Stimulated activated CD8-positive, alpha-beta memory T cell treated with anti-CD3 and anti-CD28 coated beads, Interleukin-7, amount 100 ng/mL, for 24 hours (primary cell): ENCODE measurements at places on chromosomes 11 and 22.

- no peak for DNase-seq
Measured at GRCh38 chr22:19836512-19836911, 18.2 kb downstream of the GNB1L start.

- DNase-seq: no peak
Measured at GRCh38 chr11:33731723-33732531, 4.3 kb downstream of the CD59 start.

DNA sequence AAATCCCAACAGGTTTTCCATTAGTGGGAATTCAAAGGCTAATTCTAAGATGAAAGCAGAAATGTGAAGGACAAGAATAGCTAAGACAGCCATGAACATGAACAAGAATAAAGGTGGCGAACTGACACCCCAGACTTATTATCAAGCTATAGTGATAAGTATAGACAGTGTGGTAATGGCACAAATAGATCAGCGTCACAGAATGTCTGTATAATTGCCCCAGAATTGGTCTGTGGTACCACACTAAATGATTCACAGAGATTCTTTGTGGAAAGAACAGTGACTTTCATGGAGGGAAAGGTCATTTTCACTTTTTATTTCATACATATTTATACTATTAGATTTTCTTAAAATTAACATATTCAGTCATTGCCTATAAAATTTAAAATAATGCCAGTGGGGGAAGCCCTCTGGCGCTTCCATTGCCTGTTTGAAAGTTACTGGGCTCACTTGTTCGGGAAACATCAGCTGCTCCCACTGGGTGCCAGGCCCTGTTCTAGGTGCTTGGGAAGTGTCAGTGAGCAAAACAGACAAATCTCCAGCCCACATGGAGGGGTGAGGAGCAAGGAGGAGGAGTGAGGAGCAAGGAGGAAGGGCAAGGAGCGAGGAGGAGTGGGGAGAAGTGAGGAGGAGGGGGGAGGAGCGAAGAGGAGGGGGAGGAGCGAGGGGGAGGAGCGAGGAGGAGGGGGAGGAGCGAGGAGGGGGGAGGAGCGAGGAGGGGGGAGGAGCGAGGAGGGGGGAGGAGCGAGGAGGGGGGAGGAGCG is 11.3 kb upstream of the NLRP6 start:
- DNase-seq: no peak

DNA sequence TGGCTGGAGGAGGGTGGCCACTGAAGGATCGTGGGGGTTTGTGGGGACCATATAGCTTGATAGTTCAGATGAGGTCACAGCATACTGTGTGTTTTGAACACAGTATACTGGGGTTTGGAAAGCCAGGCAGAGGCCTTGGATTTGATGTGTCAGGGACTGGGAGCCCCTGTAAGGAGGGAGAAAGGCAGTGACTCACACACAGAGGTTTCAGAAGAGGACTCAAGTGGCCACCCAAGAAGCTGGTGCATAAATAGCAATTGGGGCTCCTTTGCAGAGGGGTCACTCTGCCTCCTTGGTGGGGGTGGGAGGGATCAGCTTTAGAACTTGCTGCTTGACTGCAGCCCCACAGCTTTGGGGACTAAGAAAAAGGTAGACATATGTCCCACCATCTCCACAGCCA is 39.3 kb downstream of the SLC5A1 start:
- DNase-seq: no peak

- DNase-seq: no peak
Measured at GRCh38 chr22:45358127-45358526, 48.4 kb downstream of the FAM118A start.

- no peak for DNase-seq
Measured at GRCh38 chr11:6336293-6336692, 16.0 kb upstream of the CAVIN3 start.

GRCh38 chr11:85749884-85750283 is 61.1 kb downstream of the SYTL2 start:
- DNase-seq: no peak

DNA sequence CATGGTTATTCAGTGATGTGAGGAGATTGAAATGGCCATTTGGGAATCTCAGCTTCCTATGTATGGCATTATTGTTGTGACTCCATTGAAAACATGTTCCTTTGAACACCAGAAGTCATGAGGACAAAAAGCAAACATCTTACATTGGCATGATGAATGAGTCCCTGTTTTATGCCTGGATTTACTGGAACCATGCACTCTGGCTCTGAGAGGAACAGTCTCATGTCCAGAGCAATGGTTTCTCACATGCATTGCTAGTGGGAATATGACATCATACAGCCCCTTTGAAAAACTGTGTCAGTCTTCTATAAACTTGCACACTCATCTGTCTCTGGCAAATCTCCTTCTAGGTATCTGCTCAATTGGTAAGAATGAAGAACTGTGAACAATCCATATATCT is 3.4 kb upstream of the KDM4F start:
- DNase-seq: no peak

GRCh38 chr11:126336138-126336541 is 19.3 kb upstream of the ST3GAL4 start:
- no peak for DNase-seq

DNA sequence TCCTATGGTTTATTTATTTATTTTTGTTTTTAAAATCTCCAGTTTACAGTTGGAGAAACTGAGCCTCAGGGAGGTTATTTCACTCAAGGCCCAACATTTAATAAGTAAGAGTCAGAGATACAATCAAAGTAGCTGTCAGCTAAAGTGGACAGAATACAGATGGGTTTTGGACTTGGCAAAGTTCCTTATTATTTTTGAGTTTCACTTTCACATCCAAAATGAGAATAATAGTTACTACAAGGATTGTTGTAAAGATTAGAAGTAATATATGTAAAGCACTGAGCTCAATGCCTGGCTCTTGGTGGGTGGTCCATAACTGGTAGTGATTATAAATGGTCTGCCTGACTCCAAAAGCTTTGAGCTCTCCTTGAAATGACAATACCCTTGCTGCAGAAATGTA is 87.5 kb upstream of the SESN3 start:
- no peak for DNase-seq
